ENCODE measurements at places on chromosomes 1 and 21. TPM values are rescaled to one million over a fixed set of nuclear protein-coding genes. Genes with fewer than 3 reads are reported as not detected.

GRCh38 chr1:23701310-23701709, 9.7 kb downstream of the RPL11 start:
- no peak for DNase-seq

DNA sequence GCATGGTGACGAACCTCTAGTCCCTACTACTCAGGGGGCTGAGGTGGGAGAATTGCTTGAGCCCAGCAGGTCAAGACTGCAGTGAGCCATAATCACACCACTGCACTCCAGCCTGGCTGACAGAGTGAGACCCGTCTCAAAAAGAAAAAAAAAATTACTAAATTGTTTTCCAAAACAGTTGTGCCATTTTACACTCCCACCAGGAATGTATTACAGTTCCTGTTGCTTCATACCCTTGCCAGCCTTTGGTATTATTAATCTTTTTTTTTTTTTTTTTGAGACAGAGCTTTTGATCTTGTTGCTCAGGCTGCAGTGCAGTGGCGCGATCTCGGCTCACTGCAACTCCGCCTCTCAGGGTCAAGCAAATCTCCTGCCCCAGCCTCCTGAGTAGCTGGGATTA, 55.9 kb downstream of the RPS6KA1 start:
- no peak for DNase-seq

DNA sequence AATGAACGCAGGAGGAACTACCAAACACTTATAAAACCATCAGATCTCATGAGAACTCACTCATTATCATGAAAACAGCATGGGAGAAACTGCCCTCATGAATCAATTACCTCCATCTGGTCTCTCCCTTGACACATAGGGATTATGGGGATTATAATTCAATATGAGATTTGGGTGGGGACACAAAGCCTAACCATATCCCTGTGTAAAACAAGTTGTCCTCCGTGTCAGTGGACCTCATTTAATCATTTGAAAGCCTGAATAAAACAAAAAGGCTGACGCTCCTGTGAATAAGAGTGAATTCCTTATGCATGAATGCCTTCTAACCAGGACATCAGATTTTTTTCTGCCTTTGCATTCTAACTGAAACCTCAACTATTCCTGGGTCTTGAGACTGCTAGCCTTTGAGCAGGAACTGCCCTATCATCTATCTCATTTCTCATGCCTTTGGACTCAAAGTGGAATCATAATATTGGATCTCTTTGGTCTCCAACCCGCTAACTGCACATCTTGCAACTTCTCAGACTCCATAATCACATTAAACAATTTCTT, 648.8 kb downstream of the ADGRL2 start:
- no peak for DNase-seq

DNA sequence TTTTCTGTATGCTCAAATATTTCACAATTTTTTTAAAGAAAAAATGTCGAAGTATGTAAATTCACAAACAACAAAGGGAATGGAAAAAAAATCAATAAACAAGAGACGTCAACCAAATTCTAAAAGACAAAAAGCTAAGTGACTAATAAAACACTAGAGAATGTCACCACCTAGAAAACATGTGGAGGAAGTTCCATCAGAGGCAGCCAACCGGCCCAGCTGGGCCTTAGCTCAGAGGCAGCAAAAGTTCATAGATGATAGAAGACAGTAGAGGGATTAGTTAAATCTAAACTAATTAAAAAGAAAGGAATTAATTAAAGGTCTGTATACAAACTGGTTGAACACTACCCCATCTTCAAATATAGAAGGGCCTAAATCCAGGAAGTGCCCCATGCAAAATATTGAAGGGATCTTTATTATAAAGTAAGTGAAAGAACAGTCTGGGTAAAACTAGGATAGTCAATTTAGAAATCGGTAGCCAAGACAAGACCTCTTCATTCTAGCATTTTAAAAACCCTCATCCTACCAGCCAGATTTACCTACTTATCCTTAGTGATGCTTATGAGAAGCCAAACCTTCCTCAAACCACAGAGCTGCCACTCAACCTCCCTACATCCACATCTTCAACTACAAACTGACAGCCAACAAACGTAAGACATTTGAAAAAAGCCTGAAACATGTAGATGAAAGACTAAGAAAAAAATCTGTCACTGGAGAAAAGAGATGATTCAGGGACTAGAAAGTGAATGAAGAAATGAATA, 23.7 kb downstream of the MRPL39 start:
- no peak for DNase-seq

DNA sequence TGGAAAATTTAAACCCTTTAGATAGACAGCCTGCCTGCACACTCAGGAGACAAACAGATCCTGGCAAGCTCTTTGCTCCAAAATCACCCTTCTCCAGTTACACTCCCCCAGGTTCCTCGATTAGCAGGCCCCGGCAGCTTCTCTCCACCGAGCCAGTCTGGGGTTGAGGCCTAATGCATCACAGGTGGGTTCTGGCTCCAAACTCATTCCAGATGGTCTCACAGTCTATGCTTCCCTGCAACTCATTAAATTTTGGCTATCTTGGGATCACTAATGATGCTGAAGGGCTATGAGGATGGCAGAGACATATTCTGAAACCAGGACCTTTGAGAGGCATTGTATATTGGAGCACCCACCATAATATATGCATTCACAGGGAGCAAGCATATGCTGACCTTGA, 559.8 kb upstream of the USP24 start:
- DNase-seq: no peak

GRCh38 chr1:85220756-85221201, 20.0 kb upstream of the SYDE2 start:
- no peak for DNase-seq

DNA sequence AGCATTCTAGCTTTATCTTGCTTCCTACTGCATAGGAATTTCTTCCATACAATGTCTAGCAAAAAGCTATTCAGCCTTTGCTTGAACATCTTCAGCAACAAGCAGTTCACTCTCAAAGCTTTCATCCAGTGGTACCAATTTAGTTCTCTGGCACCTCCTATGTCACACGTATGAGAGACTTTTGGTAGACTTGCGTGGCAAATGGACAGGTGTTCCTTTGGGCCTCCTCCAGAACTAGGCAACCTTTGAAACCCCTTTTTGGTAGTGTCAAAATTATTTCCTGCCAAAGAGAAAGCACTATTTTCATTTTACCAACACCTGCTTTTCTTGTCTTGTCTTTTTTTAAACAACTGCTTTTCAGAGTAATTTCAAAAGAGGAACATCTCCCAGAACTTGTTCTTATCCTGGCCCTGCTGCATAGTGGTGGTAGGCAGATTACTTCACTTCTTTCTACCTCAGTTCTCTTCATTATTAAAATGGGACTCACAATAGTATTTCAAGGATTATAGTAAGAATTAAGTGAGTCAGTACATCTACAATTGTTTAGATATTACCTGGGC, 122.4 kb downstream of the MAST2 start:
- no peak for DNase-seq

- no peak for DNase-seq
Observed at GRCh38 chr1:32926562-32926961, 25.4 kb upstream of the TMEM54 start.

GRCh38 chr1:21249940-21250493, 40.2 kb downstream of the ECE1 start:
- no peak for DNase-seq

GRCh38 chr1:93238425-93238824, 57.9 kb downstream of the CCDC18 start:
- no peak for DNase-seq

GRCh38 chr1:175826705-175827104, 83.3 kb upstream of the TNR start:
- no peak for DNase-seq

- DNase-seq: no peak
Observed at GRCh38 chr1:90504509-90504908, 212.6 kb downstream of the BARHL2 start.

DNA sequence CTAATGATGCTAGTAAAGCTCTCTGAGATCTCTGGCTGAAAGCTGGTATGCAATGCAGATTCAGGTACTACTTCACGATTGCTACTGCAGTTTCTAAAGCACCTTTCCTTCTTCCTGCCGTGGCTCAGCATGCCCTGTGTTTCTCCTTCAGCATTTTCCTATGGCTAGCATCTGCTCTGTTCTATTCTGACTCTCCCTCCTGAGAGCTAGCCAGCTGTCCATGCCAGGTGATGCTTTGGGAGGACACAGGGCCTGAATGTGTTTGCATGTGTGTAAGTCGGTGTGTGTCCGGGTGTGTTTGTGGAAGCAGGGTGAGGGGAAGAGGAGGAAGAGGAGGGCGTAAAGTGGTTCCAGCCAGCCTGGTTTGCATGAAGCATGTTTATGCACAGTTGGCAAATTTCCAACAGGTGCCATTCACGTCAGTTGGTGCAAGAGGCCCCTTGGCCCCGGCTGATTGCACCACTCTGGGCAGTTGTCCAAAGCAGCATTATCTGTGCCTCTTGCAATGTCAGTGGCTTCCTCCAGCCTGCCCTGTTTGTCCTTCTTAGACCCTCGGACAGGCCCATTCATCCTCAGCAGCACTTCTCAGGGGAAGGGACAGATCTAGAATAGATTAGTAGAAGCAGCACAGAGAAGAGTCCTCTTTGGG, 433.3 kb downstream of the DISC1 start:
- no peak for DNase-seq

DNA sequence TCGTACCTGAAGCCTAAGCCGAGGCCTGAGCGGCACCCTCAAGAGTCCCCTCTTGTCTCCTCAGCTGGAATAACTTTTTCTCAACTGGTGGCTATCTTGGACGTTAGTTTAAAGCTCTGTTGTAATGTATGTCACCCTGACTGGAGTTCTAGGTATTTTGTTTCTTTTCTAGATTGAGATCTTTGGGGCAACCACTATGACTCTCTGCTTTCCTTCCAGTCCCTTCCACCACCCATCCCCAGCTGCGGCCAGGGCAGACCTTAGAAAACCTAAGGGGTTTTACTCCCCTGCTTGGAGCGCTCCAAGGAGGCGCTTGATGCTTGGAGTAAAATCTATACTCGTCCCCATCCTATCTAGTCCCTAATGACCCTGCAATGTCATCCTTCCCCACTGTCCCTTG, 74.6 kb upstream of the MRPS6 start:
- no peak for DNase-seq

DNA sequence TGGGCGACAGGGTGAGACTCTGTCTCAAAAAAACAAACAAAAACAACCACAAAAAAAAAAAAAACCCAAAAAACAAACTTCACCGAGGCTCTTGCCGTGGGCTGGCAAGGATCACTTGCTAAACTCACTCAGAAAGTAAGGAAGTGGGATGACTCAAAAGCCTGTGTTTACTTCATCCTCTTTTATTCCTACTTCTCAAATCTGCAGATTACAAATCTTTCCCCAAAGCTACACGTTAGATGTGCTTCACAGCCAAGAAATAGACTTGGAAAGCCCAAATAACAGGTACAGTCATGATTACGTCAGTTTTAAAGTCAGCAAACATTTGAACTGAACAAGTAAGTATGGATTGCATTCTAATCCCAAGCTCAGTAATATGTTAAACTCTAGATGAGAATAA, 359.3 kb downstream of the ADGRL2 start:
- no peak for DNase-seq

DNA sequence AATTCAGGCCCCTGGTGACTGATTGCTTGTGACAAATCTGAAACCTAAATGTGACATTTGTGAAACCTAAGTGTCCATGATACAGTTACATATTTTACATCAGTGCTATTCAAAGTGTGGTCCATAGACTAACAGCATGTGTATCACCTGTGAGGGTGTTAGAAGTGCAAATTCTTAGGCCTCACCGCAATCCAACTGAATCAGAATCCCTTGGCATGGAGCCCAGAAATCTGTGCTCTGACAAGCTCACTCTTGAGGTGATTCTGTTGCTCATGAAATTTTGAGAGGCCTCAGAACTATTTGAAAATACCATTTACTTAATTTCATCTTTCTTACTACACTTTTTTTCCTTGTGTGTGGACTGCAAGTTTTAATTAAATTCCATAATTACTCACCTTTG, 587.9 kb downstream of the ADGRL2 start:
- DNase-seq: no peak

GRCh38 chr1:202589190-202589930, 120.9 kb downstream of the SYT2 start:
- peak; percentile 53 for DNase-seq

DNA sequence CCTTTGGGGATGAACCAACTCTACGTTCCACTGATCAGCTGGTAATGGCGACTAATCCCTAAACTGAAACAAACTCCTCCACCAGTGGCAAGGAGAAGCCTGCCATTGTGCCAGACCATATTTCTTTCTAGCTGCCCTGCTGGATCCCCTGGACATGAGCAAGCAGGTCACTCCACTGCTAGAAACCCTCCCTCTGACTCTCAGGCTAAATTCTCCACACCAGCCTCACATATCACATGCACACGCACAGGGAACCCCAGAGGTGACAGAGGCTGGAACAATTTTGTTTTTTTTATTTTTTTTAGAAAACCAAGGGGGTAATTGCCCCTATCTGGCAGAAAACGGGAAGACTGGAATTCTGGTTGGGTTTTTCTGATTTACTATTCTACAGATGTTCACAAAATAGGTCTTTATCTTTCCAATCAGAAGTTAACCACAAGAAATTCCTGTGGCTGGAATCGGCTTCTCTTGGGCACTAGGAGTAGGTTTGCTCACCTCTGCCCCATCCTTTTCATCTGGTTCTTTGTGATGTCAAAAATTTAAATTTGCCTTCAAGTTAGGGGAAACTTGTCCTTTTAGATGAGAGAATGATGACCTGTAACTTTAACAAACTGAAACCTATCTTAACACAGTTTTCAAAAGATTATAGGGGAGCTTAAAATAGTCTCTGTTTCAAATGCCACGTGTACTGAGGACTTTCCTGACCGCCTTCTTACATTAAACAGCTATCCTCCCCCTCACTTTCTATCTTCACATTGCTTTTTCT, 258.1 kb downstream of the SDCCAG8 start:
- DNase-seq: no peak

GRCh38 chr1:160779626-160780397, 16.2 kb upstream of the LY9 start:
- DNase-seq: no peak

Gene LZIC
- total RNA-seq: 39.9 TPM

Gene F5
- 0.69 TPM for total RNA-seq

Gene TRPM2
- total RNA-seq: 7.2 TPM

Gene SIM2
- not detected for total RNA-seq

Gene REN
- 0.26 TPM for total RNA-seq

Gene FMO5
- total RNA-seq: 111 TPM

Gene PODN
- 18.1 TPM for total RNA-seq

Gene RHCE
- total RNA-seq: 0.39 TPM

Gene TFAP2E
- 0.79 TPM for total RNA-seq

Gene OR2AK2
- total RNA-seq: not detected

Gene KCNJ9
- not detected for total RNA-seq

Gene AADACL3
- not detected for total RNA-seq

All from mucosa of descending colon (tissue), 3 donors.